ENCODE measurements at places on chromosomes 4 and X.

GRCh38 chr4:95107635-95108034 lies 349.9 kb downstream of the BMPR1B start:
- DNase-seq: no peak

- no peak for DNase-seq
Measured at GRCh38 chrX:114134465-114134864, 449.4 kb upstream of the HTR2C start.

DNA sequence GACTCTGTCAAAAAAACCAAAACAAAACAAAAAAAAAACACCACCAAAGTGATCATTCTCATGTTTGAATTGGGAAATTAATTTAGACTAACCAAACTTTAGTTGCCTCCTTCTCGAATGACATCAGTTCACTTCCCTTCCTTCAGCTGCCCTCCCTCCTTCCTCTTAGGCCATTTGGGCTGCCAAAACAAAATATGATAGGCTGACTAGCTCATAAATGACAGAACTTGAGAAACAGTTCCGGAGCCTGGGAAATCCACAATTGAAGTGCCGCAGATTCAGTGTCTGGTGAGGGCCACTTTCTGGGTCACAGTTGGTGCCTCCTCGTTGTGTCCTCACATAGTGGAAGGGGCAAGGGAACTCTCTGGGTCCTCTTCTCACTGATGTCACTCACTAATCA lies 16.1 kb upstream of the WAS start:
- no peak for DNase-seq

GRCh38 chr4:40515037-40515397 lies 114.6 kb downstream of the RBM47 start:
- no peak for DNase-seq

- DNase-seq: no peak
Measured at GRCh38 chrX:57772637-57773036, 92.6 kb upstream of the NLRP2B start.

- no peak for DNase-seq
Measured at GRCh38 chrX:150616179-150616862, 47.9 kb downstream of the MTM1 start.

- no peak for DNase-seq
Measured at GRCh38 chr4:26021417-26022345, 107.7 kb downstream of the SMIM20 start.

DNA sequence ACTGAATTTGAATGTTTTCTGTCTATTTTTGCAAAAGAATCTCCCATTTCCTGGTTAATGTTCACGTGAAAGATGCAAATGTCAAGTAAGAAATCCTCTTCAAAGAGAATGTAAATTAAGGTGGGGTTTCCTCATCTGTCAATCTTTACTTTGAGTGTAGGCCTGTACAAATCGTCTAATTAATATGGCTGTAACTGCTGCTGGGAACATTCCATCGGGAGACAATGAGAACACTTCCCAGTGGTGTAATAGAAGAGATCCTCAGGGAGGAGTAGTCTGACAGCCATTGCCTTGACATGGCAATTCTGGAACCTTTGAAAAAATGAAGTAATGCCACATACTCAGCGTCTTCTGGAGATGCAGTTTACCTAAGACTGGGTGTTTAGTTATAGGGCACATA lies 3.7 kb downstream of the EREG start:
- DNase-seq: no peak

GRCh38 chr4:158129694-158130093 lies 43.1 kb downstream of the GASK1B start:
- no peak for DNase-seq

DNA sequence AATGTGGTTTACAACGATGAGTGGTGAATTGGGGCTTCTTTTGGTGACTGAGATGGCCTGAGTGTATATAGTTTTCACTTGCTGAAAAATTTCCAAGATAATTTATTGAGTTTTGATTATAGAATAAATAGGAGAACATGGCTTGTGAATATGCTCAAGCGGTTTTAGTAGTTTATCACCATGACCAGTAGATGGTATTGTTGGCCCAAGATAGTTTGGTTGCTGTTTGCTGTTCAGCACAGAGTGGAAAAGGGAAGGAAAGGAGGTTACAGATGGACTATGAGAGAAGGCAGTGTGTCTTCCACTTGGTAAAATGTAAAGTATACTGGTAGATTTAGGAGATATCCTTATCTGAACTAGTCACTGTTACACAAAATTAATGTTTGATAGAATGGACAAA lies 55.8 kb upstream of the POU4F2 start:
- no peak for DNase-seq

DNA sequence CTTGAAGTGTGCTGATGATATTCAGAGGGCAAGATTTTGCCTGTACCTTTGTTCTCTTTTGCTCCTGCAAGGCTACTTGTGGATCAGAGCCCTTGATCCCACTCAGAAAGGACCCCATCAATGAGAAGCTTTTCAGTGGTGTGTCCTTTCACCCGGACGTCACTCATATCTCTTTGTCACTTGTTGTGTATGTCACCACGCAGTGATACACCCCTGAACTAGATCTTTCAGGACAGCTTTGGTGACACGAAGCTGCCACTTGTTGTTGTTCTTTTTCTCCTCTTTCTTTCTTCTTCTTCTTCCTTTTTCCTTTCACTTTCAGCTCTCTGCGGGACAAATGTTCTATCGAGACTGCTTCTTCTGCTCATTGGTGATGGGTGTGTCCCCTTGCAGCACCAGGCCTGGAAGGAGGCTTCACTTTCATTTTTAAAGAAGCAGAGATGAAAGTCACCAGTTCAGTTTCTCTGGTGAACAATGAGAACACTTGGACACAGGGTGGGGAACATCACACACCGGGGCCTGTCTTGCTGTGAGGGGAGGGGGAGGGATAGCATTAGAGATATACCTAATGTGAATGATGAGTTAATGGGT lies 83.6 kb downstream of the NBDY start:
- DNase-seq: no peak

DNA sequence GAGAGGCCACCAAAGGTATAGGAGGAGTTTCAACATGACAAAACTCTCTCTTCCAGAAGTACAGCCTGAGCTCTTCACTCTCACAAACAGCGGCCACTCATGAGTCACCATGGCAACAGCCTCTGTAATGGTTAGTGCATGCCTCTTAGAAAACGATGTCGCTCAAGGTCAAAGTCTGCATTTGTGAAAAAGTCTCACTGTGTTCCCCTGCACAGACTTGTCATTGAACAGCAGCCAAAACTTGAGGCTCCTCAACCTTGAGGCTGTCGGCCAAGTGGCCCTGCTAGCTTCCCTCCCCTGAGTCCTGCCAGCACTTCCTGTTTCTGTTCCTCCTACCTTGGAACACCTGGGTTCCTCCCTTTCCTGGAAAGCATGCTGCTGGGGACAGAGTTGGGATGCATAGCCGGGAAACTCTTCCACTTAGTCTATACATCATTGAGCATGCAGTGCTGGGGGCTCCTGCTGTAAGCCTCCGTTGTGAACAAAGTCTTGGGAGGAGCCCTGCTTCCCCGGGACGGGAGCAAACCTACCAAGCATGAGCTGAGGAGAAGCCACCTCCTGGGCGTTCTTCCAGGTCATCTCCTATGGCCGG lies 66.6 kb downstream of the ING2 start:
- DNase-seq: no peak

GRCh38 chr4:177109769-177110168 lies 199.9 kb upstream of the NEIL3 start:
- DNase-seq: no peak

DNA sequence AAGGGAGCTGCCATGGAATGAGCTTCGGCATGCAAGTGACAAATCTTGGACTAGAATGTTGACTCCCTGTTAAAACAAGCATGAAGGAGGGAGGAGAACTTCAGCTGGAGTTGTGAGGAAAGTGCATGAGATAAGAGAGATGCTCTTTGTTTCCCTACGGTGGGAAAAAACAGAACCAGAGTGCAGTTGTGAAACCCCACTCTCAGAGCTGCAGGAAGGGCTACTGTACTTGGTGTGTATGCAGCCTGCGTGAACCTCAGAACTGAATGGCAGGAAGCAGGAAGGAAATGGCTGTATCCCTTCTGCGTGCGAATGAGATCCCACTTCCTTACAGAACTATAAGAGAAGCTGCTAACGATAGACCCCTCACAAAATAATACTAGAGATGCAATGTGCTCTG lies 57.2 kb downstream of the EGF start:
- DNase-seq: no peak

- DNase-seq: no peak
Measured at GRCh38 chrX:19747652-19748610, 139.5 kb downstream of the SH3KBP1 start.

- DNase-seq: no peak
Measured at GRCh38 chr4:73853246-73853704, at the start of gene PF4V1. TSS of gene PF4V1 (plus strand) at chr4:73853296. CDS start at chr4:73853363, 67 bp downstream.

GRCh38 chrX:11254417-11255109 lies 38.6 kb upstream of the AMELX start:
- DNase-seq: no peak

GRCh38 chrX:30144971-30145731 lies 70.2 kb upstream of the MAGEB2 start:
- DNase-seq: no peak

DNA sequence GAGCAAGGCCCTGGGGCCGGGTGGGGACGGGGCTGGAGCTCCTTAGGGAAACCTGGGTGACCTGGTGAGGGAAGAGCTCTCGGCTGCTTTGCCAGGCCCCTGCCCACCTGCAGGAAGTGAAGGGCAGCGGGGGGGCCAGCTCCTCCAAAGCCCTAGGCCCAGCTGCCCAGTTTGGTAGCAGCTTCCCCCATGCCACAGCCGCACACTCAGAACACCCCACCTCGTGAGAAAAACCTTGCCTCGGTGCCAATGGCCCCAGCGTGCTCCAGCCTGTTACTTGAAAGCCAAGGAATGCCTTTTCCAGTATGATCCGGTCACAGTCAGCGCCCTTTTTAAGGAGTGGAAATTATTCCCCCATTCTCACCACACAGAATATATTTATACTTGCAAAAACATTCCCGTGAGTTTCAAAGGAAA lies 38.3 kb downstream of the ACOX3 start:
- no peak for DNase-seq

- no peak for DNase-seq
Measured at GRCh38 chrX:38571058-38571457, 9.7 kb downstream of the TSPAN7 start.

- peak; percentile 9 for DNase-seq
Measured at GRCh38 chr4:3613967-3614730, 81.9 kb upstream of the LRPAP1 start.

- no peak for DNase-seq
Measured at GRCh38 chr4:61924131-61924530, 724.0 kb downstream of the ADGRL3 start.

- no peak for DNase-seq
Measured at GRCh38 chrX:49188468-49189076, 2.4 kb upstream of the PRICKLE3 start.

- DNase-seq: no peak
Measured at GRCh38 chrX:115968436-115969252, 201.9 kb upstream of the AGTR2 start.

- DNase-seq: no peak
Measured at GRCh38 chr4:169132561-169133305, 122.7 kb upstream of the CBR4 start.

DNA sequence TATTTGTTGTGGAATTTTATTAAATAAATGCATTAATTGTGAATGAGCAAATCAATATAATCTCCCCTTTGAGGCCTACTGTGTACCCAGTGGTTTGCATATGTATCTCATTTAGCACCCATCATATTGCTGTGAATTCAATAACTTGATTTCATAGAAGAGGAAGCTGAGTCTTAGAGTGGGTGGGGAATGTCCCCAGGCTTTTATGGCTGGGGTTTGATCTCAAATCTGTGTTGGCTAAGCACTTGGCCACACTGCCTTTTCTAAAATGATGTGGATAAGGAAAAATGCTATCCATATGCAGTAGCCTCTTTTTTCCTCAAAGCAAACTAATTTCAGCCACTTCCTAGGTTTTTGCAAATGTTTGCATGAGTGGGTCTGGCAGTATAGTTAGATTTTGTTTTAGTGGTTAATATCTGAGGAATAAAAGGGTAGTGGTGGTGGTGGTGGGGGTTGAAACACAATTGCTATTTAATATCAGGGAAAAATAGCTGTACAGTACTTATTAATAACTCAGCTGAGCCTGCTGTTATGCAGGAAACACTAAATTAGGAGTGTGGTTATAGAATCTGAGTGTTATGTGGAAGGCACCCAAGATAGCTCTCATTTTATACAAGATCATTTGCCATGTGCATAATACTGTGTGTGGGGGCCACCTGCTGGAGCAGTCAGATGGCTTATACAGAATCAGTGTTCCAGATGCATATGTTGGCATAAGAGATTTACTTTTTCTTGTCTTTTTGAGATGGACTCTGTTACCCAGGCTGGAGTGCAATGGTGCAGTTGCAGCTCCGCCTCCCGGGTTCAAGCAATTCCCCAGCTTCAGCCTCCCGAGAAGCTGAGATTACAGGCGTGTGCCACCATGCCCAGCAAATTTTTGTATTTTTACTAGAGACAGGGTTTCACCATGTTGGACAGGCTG lies 108.0 kb downstream of the TMEM131L start:
- DNase-seq: no peak

GRCh38 chr4:173797296-173797695 lies 267.3 kb upstream of the HAND2 start:
- DNase-seq: no peak

DNA sequence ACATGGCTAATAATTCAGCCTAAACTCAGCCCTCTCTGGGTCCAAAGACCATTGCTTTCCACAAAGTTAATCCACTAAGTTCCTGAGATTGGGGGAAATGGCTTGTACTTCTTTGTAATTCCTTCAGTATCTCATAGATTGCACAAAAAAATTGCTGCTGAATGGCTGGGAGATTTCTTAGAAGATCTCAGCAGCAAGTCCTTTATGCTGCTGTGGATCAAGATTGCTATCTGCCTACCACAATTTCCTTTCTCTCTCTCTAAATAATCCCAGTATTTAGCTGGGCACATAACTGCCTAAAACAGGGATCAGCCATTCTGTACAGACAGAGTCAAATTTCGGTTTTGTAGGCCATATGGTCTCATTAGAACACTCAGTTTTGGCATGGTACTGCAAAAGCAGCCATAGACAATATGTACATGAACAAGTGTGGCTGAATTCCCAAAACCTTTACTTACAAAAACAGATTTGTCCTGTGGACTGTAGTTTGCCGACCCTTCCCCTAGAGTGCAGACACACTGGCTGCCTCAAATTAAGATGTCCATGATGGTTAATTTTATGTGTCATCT lies 18.5 kb upstream of the HOPX start:
- no peak for DNase-seq

DNA sequence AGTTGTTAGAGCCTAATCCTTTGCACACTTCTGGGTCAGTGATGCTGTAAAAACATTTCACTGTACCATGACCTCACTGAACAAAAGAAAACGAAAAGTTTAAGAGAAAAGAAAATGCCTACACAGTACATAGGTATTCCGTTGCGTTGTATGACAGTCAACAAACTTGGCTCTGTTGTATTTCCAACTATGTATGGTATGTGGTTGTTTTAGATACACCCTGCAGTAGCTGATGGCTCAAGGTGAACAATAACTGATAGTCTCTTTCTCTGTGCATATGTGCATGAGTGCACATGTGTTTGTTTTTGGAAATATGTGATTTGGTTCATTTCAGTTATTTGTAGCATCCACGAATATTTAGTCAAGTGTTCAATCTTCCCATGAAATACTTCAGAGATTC lies 176.0 kb downstream of the BMPR1B start:
- DNase-seq: no peak

Measured in C1 segment of cervical spinal cord (tissue), 14 donors.